ENCODE measurements at places on chromosomes 6 and 20. TPM values are rescaled to one million over a fixed set of nuclear protein-coding genes. Genes with fewer than 3 reads are reported as not detected.

GRCh38 chr6:38326837-38327236 lies 312.9 kb downstream of the BTBD9 start:
- H3K27ac ChIP-seq: no peak overlapping the region
- H3K4me3 ChIP-seq: no peak overlapping the region
- no peak for DNase-seq
- H3K4me1 ChIP-seq: no peaks in the 10 kb centered on the region
- no peaks in the 10 kb centered on the region for H3K36me3 ChIP-seq
- H3K27me3 ChIP-seq: no peaks in the 10 kb centered on the region

- H3K4me3 ChIP-seq: no peak overlapping the region
- no peaks in the 10 kb centered on the region for H3K4me1 ChIP-seq
Observed at GRCh38 chr6:157258878-157259277, 64.4 kb downstream of the TMEM242 start.

DNA sequence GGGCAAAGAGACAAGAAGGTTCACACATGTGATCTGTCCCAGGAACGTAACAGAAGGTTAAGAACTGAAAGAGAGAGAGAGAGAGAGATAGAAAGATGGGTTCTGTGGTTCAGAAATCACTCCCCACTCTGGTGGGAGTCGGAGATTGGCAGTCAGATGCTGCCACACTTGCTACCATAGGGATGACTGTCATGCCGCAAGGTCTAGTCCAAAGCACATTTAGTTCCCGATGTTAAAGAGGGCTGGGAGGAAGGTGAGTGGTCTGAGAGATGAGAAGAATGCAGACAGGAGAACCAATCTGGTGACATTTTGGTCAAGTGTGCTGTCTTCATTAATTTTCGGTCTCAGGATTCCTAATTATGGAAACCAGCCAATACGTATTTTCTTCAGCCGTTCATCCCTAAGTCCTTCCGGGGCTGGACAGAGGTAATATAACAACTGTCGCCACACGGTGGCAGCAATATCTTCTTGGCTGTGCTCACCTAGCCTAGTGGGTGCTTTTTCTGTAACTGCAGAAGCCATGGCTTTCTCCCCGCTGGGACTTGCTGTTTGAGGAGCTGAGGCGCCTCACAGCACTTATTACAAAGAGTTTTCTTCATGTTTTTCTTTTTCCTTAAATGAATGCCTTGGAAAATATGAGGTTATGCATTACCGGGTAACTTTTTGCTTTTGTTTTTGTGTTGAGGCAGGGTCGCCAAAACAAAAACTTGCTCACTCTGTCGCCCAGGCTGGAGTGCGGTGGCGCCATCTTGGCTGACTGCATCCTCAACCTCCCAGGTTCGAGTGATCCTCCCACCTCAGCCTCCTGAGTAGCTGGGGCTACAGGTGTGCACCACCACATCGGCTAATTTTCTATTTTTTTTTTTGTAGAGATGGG lies 46.0 kb downstream of the SLC35D3 start:
- peak; percentile 60 for DNase-seq
- H3K27me3 ChIP-seq: 0 out of 2 replicates have a peak, but pooled peaks cover 5% of the 10 kb centered on the region
- no peak overlapping the region for H3K27ac ChIP-seq
- no peaks in the 10 kb centered on the region for H3K4me1 ChIP-seq
- H3K4me3 ChIP-seq: no peak overlapping the region

- peaks cover 5% of the 10 kb centered on the region for H3K27me3 ChIP-seq
- no peak for DNase-seq
- H3K27ac ChIP-seq: no peak overlapping the region
Observed at GRCh38 chr6:79750806-79751205, 119.7 kb downstream of the SH3BGRL2 start.

Gene ZBTB2
- total RNA-seq: 23.4 TPM
